ENCODE measurements at places on chromosomes 3 and 15.

GRCh38 chr3:100265016-100265415 lies 4.2 kb downstream of the TBC1D23 start:
- no peak for DNase-seq

GRCh38 chr15:70763120-70763949 lies at the start of gene UACA:
TSS of gene UACA (minus strand) at chr15:70763558. CDS start at chr15:70763407, 151 bp downstream.
- DNase-seq = peak; percentile 97

GRCh38 chr3:132288357-132288756 lies 28.9 kb upstream of the ACP3 start:
- DNase-seq = no peak

DNA sequence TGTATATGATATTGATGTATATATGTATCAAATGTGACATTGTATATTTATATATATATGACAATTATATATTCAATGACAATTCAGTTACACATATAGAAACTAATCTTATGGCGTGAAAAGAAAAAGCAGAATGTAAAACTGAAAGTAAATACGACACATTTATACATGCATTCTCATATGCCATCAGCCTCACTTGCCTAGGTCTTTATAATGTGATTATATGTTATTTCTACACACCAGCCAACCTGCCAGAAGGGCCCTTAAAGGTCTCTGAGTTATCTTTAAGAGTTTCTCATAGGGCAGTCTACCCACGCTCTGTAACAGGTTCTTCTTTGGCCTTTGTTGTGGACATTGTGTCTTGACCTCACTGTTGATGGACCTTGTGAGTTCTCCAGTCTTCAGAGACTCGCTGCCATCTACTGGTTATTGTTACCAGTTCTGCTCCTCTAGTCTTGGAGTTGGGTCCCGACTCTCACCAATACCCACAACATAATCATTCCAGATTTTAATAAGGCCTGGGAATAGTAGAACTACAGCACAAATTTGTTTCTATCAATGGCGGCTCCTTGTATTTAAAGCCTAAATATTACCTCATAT lies 371.5 kb upstream of the GOLIM4 start:
- DNase-seq = peak; percentile 38

- DNase-seq = peak; percentile 58
Observed at GRCh38 chr15:83300826-83301225, 16.4 kb upstream of the BNC1 start.

DNA sequence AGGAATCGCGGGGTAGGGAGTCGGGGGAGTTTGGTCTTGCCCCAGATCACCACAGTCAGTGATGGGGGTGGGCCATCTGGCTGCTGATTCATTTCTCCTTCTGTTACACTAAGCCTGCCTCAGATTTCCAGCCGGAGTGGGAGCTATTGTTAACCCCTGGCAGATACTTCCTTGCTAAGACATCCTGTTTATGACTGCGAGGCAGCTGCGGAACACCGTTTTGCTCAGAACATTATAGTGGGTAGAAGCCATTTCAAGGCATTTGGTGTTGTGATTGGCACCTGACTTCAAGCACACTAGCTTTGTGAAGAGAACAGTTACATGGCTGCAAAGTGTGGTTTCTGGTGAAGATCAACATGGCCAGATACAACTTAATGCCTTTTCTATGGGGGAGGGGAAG lies 73.8 kb downstream of the FLNB start:
- peak; percentile 67 for DNase-seq

- DNase-seq = no peak
Observed at GRCh38 chr3:26091626-26092025, 301.7 kb downstream of the OXSM start.

- DNase-seq = peak; percentile 76
Observed at GRCh38 chr3:46006238-46007032, 10.8 kb upstream of the FYCO1 start.

GRCh38 chr3:42582474-42583070 lies 805 bp upstream of the SEC22C start:
- DNase-seq = no peak

DNA sequence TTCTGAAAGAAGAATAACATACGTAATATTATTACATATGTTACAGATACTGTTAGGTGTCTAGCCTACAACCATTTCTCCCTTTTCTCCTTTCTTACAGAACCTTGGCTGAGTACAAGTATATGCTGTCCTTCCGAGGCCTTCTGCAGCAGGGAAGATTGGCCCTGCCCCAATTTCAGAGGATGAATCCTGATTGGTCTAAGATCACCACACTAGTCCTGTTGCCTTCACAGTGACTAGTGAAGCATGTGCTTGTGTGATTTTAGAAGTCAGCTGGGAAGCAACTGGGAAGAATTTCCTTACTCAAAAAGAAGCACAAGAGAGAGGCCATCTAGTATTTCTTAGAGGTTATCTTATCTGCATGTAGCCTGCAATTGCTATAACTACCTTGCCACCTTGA lies 30.6 kb upstream of the MECOM start:
- DNase-seq = no peak

DNA sequence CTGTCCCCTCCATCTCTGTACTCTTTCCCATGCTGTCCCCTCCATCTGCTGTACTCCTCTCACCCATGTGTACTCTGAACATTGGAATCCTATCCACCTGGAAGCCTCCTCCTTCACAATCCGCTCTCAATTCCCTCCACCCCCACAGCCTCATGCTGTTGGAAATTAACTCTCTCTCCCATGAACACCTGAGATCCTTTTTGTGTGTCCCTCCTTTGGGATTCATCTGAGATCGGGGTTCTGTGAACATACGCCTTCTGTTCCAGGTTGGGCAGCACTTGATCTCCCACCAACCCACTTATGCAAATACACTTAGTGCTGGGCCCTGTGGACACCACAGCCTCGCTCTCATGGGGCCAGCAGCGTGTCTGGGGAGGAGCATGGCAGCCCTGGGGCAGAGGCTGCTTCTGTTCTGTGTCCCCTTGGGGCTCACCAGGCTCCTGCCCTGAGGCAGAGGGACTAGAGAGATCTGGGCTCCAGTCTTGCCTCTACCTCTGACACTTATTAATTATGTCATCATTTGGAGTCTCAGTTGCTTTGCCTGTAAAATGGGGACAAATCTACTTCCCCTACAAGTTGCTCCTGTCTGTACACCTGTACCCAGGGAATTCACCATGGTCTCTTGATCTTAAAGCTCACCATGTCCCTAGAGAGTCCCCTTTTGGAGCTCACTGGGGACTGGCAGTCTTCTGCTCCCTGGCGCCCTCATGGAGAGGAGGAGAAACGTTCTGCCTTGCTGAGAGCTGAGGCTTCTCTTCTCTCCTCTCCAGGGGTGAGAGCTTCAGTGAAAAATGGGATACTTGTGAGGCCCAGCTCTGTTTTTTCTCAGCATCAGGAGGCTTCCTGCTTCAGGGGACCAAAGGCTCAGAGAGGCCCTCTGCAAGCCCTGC lies 42.7 kb downstream of the ITGA11 start:
- no peak for DNase-seq

DNA sequence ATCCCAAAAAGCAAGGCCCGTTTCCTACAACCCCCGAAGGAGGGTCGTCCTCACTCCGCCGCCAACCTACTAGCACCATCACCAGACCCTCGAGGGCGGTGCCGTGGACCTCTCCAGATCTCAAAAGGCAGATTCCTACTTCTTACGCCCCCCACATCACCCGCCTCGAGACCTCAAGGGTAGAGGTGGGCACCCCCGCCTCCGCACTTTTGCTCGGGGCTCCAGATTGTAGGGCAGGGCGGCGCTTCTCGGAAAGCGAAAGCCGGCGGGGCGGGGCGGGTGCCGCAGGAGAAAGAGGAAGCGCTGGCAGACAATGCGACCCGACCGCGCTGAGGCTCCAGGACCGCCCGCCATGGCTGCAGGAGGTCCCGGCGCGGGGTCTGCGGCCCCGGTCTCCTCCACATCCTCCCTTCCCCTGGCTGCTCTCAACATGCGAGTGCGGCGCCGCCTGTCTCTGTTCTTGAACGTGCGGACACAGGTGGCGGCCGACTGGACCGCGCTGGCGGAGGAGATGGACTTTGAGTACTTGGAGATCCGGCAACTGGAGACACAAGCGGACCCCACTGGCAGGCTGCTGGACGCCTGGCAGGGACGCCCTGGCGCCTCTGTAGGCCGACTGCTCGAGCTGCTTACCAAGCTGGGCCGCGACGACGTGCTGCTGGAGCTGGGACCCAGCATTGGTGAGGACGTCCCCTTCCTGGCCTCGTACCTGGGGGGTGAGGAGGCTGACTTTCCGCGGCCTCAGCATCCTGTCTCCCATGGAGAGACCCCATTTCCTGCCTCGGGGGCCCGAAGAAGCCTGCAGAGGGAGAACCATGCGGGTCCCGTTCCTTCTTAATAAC lies at the start of gene MYD88:
Gene MYD88, plus strand, starts transcription at position 313 of the 842 bp plus-strand sequence. Its CDS starts 40 bp downstream, at position 353.
- peak; percentile 66 for DNase-seq

- peak; percentile 92 for DNase-seq
Observed at GRCh38 chr3:149473357-149474249, 894 bp upstream of the TM4SF4 start.

- peak; percentile 72 for DNase-seq
Observed at GRCh38 chr3:120162400-120162799, 68.2 kb upstream of the GSK3B start.

DNA sequence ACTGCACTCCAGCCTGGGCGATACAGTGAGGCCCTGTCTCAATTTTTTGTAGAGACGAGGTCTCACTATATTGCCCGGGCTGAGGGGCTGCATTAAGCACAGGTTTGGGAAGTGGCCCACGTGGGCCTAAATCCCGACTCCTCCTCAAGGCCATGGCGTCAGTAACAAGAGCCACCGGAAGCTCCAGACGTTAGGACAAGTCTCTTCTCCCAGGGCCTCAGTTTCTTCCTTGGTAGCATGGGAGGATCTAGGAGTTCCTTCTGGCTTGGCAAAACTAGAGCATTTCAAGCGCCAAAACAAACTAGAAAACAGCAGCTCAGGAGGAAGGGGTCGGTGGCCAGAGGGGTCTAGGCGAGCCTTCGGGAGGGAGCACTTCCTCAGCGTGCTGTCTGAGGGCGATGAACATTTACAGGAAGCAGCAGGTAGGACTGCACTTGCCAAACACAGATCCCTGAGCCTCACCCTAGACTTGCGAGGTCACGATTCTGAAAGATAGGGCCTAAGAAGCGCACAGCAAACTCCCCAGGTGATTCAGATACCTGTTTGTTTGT lies 536 bp downstream of the SNAPC5 start:
- no peak for DNase-seq

Data from fibroblast of skin of back (primary cell).